ENCODE measurements at places on chromosomes 5 and 9.
A peak's percentile ranks its signal among the peaks of the same experiment; 100 is the strongest.

DNA sequence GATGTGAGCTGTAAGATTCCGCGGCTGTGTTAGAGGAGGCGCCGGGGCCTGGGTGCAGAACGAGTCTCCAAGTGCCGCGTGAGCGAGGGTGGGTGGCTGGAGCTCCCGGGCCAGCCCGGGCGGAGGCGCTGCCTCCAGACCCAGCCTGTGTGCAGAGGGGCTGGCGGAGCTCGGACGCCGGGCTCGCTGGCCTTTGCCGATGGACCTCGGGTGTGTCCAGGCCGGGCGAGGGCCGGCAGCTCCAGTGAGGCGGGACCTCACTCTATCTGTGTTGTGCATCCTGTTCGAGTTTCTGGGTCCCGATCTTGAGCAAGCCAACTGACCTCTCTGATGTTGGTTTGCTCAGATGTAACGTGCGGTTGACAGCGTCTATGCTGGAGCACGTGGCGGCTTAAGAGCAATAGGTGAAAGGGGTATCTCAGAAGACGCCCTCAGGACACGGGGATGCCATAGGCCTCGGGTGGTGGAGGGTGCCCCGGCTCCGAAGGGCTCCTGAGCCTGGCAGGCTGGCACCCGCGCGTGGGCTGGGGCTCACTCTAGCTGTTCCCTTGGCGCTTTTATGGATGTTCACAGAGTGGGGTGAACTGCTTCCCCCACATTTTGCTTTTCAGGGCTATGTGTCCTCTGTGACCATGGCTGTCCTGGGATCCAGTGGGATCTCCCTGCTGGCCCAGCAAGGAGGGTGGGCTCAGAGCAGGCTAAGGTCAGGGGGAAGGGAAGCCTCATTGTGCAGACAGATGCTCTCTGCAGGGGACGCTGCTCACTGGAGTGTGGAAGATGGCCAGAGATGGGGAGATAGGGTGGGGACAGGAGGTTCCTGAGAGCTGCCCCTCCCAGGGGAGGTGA is 69.8 kb downstream of the MRPL36 start:
- no peak for DNase-seq

- no peak for DNase-seq
Measured at GRCh38 chr9:122822056-122822455, 6.3 kb downstream of the PDCL start.

- no peak for DNase-seq
Measured at GRCh38 chr9:114051281-114051680, 26.8 kb downstream of the AMBP start.

GRCh38 chr5:56039985-56040384 is 45.2 kb upstream of the IL6ST start:
- DNase-seq, result no peak

- no peak for DNase-seq
Measured at GRCh38 chr5:180647941-180648500, 1.4 kb downstream of the FLT4 start.

GRCh38 chr5:65796751-65797316 is 74.8 kb downstream of the NLN start:
- DNase-seq, result peak; percentile 25

- no peak for DNase-seq
Measured at GRCh38 chr9:121280715-121281613, 13.0 kb downstream of the GSN start.

- DNase-seq, result peak; percentile 56
Measured at GRCh38 chr9:93119953-93120845, 13.9 kb downstream of the NINJ1 start.

DNA sequence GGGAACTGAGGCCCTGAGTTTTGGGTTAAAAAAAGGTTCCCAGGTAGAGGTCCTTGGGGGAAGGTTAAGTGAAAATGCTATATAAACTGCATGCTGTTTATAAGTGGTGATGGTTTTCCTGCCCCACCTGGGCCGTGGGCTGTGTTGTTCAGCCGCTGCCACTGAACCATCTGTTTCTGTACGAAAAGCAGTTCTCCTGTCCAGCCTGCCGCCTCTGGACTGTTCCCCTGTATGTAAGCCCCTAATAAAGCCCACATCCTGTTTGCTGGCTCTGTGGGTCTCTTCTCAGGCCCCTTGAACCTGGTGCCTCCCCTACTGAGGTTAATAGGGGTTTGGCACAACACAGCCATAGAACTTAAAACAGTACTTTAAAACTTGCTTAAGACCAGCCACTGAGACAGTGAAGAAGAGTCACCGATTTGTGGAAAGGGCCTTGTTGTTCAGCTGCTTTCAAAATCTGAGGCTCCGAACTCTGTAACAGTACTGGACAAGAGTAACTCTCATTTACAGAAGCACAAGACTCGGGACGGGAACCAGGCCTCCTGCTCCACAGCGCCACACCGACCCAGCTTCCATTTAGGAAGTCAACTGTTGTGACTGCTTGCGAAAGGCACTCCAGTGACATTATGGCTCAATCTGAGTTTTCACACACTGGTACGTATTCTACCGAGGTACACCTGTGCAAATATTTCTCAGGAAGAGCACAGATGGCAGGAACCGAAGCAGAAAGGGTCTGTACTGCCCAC is 192.5 kb downstream of the CDK5RAP2 start:
- DNase-seq, result no peak

GRCh38 chr5:159928122-159928909 is 12.0 kb downstream of the ADRA1B start:
- DNase-seq, result no peak

GRCh38 chr5:171776770-171777759 is 8.6 kb upstream of the SMIM23 start:
- DNase-seq, result no peak

DNA sequence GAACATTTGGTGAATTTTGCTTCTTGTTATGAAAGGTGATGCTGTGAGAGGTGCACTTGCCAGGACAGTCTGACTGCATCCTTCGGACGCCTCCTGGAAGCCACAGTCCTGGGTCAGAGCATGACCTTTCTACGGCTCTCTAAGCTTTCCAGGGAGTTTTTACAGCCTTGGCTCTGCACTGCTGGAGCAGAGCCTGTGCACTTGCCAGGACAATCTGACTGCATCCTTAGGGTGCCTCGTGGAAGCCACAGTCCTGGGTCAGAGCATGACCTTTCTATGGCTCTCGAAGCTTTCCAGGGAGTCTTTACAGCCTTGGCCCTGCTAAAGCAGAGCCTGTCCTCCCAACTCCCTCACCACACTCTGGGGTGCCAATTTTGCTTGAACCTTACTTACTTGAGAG is 49.6 kb downstream of the CCDC180 start:
- DNase-seq, result no peak

- DNase-seq, result no peak
Measured at GRCh38 chr9:19788614-19789271, at the start of gene SLC24A2. TSS of gene SLC24A2 (minus strand) at chr9:19789037.

DNA sequence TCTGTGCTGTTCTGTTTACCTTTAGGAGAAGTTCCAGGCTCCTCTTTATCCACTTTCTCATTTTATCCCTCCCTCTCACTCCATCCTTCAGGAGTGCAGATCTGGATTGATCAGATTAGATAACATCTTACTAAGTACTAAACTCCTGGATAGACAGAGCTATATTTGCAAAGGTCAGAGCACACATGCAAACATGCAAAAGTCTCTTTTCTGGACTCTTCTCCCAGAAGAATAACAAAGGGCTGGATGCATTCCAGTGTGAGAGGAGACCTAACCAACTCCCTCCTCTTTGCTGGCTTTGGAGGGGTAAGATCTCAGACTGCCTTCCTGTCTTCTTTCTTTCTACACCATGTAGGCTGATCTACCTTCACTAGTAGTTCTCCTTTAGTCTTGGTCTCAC is 21.4 kb downstream of the GARNL3 start:
- no peak for DNase-seq

GRCh38 chr5:173925449-173926071 is 37.4 kb downstream of the CPEB4 start:
- DNase-seq, result peak; percentile 57

DNA sequence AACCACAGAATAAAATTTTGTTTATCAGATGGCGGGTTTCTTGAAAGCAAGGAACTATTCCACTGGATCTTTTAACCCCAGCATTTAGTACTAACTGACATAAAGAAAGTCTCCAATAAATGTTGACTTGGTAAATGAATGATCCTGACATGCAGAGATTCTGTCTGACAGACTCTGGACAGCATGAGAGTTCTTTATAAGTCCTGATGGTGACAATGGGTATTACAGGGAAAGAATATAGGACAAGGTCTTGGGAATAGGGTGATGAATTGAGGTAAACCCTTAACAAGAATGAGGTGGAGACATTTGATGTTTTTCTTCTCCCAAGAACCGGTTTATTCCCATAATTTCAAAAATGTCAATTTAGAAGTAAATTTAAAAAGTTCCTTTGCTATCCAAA is 453.9 kb downstream of the TUSC1 start:
- DNase-seq, result no peak

DNA sequence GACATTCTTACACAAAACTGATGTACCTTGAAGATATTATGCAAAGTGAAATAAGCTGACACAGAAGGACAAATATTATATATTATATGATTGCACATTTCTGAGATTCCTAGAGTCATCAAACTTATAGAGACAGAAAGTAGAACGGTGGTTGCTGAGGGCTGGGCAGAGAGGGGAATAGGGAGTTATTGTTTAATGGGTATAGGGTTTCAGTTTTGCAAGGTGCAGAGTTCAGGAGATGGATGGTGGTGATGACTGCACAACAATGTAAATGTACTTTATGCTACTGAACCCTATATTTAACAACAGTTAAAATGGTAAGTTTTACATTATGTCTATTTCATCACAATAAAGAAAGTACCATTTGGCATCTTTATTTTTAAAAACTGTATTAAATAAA is 315.8 kb upstream of the POU5F2 start:
- DNase-seq, result no peak

- DNase-seq, result no peak
Measured at GRCh38 chr5:109669991-109670706, 19.6 kb upstream of the MAN2A1 start.

DNA sequence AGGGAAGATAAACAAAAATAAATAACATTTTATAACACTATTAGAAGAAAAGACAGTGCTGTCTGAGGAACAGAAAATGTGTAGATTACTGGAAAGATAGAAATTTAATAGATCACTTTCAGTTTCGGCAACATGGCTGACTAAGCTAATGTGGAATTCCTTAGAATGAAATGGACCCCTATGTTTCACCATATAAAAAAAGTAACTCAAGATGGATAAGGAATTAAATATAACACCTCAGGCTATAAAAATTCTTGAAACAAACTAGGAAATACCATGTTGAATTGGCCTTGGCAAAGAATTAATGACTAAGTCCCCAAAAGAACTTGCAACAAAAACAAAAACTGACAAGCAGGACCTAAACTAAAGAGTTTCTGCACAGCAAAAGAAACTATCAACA is 558.3 kb downstream of the CHSY3 start:
- no peak for DNase-seq

GRCh38 chr9:22976454-22976853 is 529.8 kb downstream of the DMRTA1 start:
- DNase-seq, result no peak

- no peak for DNase-seq
Measured at GRCh38 chr9:112867275-112867991, 23.2 kb downstream of the SLC46A2 start.

- DNase-seq, result no peak
Measured at GRCh38 chr5:76852772-76853171, 3.0 kb downstream of the S100Z start.

DNA sequence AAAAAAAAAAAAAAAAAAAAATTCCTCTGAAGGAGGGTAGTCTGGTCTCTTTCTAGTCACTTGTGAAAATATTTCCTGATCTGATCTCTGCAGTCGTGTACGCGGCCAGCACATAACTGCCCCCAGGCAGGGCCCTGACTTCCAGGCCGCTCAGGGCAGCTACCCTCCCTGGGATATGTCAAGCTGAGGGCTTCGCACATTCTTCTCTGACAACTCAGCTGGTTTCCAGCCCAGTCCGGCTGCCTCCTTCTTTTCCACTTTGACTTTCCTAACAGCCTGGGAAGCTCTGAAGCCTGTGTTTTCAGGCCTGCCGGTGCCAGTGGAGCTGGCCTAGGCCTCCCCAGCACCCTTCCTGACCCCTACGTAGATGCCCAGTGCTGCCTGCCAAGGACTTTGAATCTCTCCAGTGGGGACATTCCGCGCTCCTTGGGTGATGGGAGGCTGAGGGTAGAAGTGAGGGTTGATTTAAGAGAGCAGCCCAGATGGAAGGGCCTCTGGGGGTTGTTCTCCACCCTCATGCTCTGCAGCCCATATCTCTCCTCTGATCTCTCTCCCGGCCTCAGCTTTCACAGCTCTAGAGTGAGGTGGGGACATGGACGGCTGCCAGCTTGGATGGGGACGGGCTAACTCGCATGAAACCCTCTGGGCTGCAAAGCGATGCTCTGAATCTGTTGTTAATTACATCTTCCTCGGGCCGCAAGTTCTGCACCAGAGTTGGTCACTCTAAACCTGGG is 20.7 kb downstream of the COL5A1 start:
- no peak for DNase-seq

GRCh38 chr9:34540827-34541226 is 18.0 kb upstream of the ENHO start:
- no peak for DNase-seq

DNA sequence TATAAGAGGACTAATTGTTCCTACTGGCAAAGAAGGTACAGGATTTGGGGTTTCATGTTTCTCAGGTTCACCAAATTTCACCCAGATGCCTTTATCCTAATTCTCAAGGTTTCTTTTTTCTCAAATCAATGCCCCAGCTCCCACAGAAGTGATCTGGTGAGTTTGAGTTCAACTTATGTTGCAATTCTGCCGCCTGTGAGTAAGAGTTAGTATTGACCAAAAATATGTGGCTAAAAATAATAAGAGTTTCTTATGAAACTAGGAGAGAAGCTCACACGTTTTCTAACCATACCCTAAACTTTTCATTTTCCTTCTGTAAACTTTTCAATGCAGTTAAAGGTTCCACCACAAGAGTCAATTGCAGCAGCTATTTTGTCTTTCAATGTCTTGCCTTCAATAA is 15.1 kb downstream of the SLCO6A1 start:
- DNase-seq, result no peak

Measured in CD4-positive, alpha-beta T cell treated with Interleukin-12 subunit alpha and Interleukin-12 subunit beta, for 1 hour (primary cell).